ENCODE measurements at places on chromosomes 7 and 10.

- DNase-seq, result no peak
These were observed 72.1 kb downstream of the USP6NL start for GRCh38 chr10:11539191-11539868.

DNA sequence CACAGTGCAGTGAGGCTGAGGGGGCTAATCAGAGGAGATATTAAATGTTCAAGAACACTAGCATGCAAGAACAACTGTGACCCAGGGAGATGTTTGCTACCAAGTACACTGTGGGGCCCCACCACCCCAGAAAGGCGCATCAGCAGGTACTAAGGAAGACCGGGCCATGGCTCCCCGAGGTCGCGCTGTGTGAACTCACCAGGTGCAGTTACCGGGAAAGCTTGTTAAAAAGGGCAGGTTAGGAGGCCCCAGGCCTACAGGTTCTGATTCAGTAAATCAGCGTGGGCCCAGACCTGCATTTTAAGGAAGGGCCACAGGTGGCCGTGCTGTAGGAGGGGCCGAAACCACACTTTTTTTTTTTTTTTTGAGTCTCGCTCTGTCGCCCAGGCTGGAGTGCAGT lies 54.6 kb downstream of the TMEM209 start:
- DNase-seq, result no peak

DNA sequence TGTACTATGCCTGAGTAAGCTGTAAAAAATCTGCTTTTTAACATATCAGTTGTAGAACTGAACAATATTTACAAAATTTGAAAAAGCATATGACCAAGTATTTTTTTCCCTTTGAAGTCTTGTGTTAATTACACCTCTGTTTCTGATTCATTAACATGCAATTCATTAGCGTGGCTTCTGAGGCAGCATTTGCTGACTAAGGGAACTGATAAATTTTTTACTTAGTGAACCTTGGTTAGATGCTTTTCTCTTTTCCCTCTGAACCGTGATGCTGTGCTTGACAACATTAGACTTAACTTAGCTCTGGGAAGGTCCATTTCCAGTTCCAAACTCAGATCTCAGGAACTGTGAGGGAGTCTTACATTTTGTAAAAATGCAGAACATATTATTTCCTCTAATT lies 28.1 kb downstream of the TWIST1 start:
- DNase-seq, result no peak

- peak; percentile 64 for DNase-seq
These were observed 652 bp downstream of the ATOH7 start for GRCh38 chr10:68231106-68231816.

DNA sequence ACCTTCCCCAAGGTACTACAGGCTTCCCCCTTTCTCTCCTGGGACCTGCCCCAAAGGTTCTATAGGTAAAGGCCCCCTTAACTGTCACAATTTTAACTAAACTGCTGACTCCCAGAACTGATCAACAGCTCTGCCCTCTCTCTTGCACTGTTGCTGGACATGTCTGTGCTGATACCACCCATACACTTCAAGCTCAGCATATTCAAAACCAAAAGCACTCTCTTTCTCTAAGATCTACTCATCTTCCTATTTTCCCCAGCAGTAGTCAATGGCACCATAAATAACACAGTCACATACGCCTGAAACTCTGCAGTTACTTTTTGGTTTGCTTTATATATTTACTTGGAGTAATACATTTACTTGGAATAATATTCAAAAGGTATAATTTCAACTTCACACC lies 12.3 kb downstream of the OSBPL3 start:
- no peak for DNase-seq

- DNase-seq, result no peak
These were observed 768 bp downstream of the CHCHD2 start for GRCh38 chr7:56105508-56105907.

DNA sequence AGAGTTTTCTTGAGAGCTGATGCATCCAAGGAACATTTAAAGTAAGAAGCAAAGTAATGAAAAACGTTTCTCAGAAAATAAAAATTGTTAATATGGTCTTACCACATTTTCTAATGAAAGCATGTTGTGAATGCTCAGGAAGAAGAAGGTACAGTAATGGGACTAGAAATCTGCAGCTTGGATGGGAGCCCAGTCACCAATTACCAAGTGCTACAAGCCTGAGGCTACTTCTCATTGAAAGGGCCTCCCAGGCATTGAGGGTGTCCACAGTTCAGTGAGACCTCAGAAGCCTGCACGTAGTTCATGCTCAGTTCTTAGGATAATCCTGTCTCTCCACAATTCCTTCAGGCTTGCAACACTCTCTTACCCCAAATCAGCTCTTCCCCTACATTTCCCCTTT lies 17.6 kb downstream of the PTN start:
- DNase-seq, result no peak

GRCh38 chr7:155839461-155839860 lies 27.2 kb upstream of the SHH start:
- DNase-seq, result peak; percentile 19

GRCh38 chr7:127588697-127589482 lies 679 bp downstream of the ARF5 start:
- DNase-seq, result no peak

GRCh38 chr10:24706479-24707118 lies 17.1 kb downstream of the ARHGAP21 start:
- peak; percentile 56 for DNase-seq

DNA sequence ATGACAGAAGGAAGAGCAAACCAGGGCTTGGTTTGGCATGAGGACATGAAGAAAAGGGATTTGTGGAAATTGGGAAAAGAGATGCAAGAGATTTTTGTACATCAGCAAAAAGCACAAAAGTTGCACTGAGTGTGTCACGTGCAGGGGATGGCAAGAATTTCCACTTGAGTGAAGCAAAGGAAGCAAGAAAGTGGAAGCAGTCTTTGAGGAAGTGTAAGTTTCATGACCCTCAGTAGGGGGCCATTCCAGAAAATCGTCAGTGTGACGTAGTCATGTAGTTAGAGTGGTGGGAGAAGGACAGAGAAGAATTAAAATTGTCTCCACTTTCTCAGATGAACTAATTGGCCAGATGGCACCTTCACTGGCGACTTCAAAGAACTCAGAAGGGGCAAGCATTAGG lies 123.3 kb upstream of the FZD1 start:
- DNase-seq, result peak; percentile 70

- no peak for DNase-seq
These were observed 33.1 kb upstream of the MKLN1 start for GRCh38 chr7:131294553-131294952.

DNA sequence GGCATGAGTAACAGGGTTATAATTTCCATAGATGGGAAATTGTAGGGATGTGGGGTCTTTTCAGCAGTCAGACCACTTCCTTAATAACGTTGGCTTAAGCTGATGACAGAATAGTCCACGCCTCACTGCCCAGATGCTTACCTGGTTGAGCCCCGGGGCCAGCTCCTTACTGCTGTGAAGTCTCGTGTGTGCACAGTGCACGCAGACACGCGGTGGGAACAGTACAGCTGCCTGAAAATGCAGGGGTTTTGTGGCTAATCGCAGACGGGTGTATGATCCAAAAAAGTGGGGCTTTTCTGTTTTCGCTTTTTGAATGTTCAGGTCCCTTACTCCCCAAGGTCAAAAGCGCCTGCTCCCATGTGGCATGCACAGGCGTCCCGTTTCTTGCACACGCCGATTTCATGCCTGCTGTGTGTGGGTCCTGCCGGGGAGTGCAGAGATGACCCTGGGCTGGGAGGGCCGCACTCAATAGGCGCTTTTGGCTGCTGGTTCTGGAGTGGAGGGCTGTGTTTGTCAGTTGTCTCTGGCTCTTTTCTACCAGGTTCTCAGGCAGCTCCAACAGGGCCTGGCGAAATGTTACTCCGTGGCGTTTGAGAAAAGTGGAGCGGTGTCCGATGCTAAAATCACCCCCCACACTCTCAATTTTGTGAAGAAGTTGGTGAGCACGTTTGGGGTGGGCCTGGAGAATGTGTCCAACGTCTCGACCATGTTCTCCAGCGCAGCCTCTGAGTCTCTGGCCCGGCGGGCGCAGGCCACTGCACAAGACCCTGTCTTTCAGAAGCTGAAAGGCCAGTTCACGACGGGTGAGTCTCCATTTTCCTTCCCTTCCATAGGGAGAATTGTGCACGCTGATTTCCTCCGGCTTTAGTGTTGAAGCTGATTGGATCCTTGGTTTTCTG lies 116.0 kb downstream of the TRRAP start:
- peak; percentile 52 for DNase-seq

- peak; percentile 23 for DNase-seq
These were observed 494 bp downstream of the PALS2 start for GRCh38 chr7:24573554-24574338.

DNA sequence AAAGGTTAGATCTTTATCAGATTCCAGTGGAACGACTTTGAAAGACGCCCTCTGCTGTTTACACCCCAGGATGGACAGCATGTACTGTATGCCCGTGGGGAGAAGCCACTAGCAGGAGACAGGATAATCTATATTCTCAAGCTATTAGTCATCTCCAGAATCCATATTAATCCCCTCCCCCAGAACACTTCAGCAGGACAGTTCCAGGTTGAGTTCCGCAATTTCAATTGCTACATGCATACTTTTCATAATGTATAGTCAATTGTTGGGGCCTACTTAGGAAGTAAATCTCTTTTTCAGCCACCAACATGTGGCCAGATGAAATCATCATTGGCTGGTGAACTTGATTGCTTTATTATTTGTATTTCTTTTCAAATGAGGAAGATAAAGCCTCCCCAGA lies 313.1 kb upstream of the SMIM30 start:
- no peak for DNase-seq

GRCh38 chr10:91700788-91701444 lies 68.0 kb upstream of the PPP1R3C start:
- DNase-seq, result no peak

DNA sequence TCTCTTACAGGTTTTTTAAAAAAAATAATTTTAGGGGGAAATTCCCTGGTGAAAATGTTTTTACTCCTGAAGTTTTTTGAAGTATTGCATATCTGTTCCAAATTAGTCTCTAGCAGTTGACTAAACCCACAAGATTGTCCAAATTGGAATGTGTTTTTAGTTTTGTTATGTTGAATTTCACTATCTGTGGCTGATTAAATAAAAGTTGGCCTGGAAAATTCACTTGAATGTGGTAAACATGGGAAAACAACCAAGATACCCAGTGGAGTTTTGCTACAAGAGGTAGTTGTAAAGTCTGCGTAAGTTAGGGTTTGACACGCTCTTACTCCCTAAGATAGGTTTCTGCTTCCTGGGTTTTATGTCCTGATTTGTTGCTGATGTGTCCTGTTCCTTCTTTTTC lies 3.3 kb downstream of the TSGA13 start:
- no peak for DNase-seq

- no peak for DNase-seq
These were observed 2.5 kb upstream of the KEL start for GRCh38 chr7:142964502-142965246.

GRCh38 chr10:109454691-109455090 lies 468.6 kb downstream of the XPNPEP1 start:
- DNase-seq, result no peak

- DNase-seq, result no peak
These were observed 18.0 kb downstream of the CNNM2 start for GRCh38 chr10:102935939-102936605.

GRCh38 chr10:88920198-88920597 lies 32.4 kb downstream of the ACTA2 start:
- DNase-seq, result no peak

GRCh38 chr7:71739520-71740173 lies 607.7 kb downstream of the GALNT17 start:
- DNase-seq, result no peak

DNA sequence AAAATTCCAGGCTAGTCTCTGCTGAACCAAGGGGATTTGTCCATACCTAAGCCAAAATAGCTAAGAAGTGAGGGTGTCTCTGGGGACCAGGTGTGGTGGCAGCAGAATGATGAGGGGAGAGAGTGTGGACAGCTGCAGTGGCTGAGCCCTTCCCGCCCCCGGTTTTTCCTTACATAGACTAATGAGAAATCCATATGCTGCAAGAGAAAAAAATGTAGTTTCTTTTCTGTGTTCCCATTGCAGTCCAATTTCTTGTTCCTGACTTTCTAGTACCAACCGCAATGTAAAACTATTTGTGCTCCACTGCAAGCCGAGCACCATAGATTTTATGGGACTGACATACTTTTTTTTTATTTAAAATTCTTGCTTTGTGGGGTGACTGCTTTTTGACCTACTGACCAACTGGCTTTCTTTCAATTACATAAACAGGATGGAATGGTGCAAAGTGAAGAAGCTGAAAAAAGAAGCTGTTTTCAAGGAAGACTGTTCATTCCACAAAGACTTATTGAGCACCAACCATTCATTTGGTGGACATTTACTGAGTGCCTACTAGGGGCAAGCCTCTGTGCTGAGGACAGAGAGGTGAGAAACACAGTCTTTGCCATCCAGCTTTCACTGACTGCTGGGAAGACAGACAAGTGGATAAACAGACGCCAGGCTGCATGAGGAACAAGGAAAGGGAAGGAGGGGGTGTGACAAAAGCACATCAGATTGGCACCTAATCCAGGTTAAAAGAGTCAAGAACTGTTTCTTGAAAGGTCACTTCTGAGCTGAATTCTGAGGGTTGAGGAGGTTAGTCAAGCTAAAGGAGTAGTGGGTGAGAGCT lies 9.8 kb downstream of the CEP41 start:
- DNase-seq, result no peak

DNA sequence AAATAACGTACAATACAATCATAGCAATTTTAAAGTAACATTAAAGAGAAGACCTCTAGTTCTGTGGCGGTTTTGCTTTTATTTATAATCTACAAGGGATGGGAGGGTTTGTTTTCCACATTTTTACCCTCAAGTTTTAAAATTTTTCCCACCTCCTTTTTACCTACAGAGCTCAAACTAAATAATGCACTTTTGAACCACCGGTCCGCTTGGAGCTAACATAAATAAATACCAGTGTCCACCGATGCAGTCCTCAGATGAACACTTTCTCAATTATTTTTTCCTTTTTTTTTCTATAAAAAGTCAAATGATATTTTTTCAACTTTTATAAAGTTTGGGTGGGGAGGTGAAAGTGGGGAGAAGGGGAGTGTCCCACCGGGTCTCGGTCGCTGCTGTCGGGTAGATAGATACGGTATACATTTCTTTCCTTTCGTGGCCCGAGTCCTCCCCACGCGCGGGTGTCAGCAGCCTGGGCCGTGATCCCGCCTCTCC lies 3.3 kb downstream of the ZNF503 start:
- no peak for DNase-seq

DNA sequence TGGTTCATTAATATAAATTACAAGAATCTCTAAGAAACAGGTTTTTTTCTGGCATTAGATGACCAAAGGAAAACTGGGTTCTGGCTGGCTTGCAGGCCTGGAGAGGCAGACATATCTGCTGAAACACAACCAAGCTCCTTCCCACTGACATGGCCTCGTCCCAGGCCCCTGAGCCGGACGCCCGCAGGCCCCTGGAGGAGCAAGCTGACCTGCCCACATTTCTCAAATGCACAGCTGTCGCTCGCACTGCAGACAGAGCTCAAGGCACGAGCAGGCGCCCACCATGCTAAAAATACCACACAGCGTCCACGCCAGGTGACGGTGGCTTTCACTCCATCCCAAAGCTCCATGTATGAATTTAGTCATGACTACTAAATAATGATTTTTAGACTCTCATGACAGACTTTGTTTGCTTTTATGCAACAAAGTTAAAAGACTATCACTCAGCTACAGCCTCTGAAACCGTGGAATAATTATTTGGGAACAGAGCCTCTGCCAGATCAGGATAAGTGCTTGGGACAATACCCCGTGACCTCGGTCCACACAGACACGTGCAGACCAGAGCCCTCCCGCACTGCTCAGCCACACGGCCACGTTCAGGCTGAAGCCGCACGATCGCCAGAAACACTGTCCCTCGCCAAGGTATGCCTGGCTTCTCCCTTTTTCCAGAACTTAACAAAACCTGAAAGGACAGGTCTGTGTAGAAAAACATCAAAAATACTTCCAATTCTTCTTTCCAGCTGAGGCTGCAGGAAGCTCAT lies 71.1 kb downstream of the DIP2C start:
- no peak for DNase-seq

GRCh38 chr7:55533050-55533728 lies 39.1 kb downstream of the VOPP1 start:
- no peak for DNase-seq
